ENCODE measurements at places on chromosomes 4 and X. TPM values are rescaled to one million over a fixed set of nuclear protein-coding genes. Genes with fewer than 3 reads are reported as not detected.

DNA sequence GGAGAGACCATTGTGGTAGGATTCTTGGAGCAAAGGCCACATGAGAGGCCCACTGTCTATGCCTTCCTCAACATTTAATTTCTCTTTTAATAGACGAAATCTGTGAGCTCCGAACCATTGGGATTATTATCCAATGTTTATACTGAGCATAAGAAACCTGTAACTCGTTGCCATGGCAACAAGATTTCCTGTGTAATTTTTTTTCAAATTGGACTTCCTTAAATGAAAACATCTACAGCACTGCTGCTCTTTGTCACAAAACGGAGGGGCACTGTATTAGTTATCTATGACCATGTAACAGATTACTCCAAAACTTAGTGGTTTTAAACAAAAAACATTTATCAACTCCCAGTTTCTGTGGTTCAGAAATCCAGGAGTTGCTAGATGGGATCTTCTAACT lies 38.7 kb downstream of the PPP1R2C start:
- H3K36me3 ChIP-seq: no peaks in the 10 kb centered on the region
- H3K4me1 ChIP-seq: no peaks in the 10 kb centered on the region
- H3K4me3 ChIP-seq: no peak overlapping the region
- no peak for DNase-seq

- H3K27me3 ChIP-seq: no peaks in the 10 kb centered on the region
- peak overlapping the region; percentile 92 for H3K4me3 ChIP-seq
- DNase-seq: no peak
- H3K27ac ChIP-seq: peak overlapping the region; percentile 93
- peaks cover 17% of the 10 kb centered on the region for H3K4me1 ChIP-seq
- H3K36me3 ChIP-seq: no peaks in the 10 kb centered on the region
Observed at GRCh38 chrX:110317061-110317819, 645 bp downstream of the AMMECR1 start.

DNA sequence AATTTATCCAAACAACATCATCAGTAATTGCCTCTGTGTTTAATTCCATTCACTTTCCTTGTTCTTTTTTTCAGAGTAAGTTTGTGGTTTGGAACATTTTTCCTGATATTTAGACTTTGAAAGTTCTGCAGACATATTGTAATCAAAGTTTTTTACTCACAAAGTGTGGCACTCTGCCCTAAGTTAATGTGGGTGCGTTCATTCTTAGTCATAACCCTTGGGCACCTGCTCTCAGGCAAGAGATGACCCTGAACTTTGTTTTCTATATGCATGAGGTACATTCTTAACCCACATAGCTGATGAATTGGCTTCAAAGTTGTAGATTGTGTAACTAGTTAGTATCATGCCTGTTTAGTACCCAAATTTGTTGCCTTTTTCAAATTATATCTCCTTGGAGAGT lies 424.3 kb downstream of the GRXCR1 start:
- H3K4me3 ChIP-seq: no peak overlapping the region
- H3K27me3 ChIP-seq: no peaks in the 10 kb centered on the region
- no peak for DNase-seq
- H3K27ac ChIP-seq: no peak overlapping the region
- no peaks in the 10 kb centered on the region for H3K36me3 ChIP-seq

DNA sequence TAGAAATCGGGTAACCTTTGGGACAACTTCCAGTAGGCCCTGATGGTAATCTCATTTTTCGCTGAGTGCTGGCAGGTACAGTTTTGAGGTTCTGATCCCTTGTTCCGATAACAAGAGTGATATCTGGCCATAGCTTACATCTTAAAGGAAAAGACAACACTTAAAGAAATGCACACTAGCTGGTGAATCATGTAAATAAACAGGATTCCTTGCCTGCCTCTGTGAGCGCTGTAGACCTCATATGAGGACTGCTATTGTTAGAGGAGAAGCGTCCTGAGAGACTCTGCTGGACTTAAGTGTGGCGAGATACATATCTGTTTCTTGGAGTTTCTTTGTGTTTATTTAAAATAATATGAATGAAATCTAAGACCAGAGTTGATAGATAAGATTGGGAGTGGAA lies 149.3 kb upstream of the SLC4A4 start:
- DNase-seq: no peak
- H3K36me3 ChIP-seq: no peaks in the 10 kb centered on the region
- H3K27ac ChIP-seq: no peak overlapping the region
- peaks cover 16% of the 10 kb centered on the region for H3K4me1 ChIP-seq
- no peak overlapping the region for H3K4me3 ChIP-seq

DNA sequence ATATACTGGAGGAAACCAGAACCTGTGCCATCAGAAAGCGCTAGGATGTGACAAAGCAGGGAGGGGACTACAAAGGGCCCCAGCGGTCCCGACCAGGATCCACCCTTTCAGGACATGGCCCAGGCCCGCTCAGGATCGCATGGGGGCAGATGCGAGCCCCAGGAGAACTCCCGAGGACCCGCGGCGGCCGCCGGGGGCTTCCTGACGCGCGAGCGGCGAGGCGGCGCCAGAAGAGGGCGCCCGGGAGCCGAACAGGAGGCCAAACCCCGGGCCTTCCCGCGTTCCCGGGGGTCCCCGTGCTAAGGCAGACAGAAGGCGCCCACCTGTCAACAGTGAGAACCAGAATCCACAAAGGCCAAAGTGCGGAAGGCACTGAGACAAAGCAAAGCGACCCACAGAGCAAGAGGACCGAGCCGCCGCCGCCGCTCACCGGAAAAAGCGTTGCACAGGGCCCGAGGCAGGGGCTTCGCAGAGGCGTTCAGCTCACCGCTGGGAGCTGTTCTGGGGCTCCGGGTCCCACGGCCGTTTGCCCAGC lies 7.3 kb upstream of the OPN1LW start:
- H3K27ac ChIP-seq: peak overlapping the region; percentile 94
- peaks cover 13% of the 10 kb centered on the region for H3K4me1 ChIP-seq
- peak; percentile 65 for DNase-seq
- no peaks in the 10 kb centered on the region for H3K36me3 ChIP-seq
- no peaks in the 10 kb centered on the region for H3K27me3 ChIP-seq

- H3K36me3 ChIP-seq: no peaks in the 10 kb centered on the region
- peaks cover 5% of the 10 kb centered on the region for H3K4me1 ChIP-seq
- H3K27me3 ChIP-seq: no peaks in the 10 kb centered on the region
- H3K4me3 ChIP-seq: no peak overlapping the region
Observed at GRCh38 chr4:184906480-184907097, 80.8 kb upstream of the ACSL1 start.

GRCh38 chrX:84907324-84907968 lies 96.2 kb upstream of the APOOL start:
- no peaks in the 10 kb centered on the region for H3K4me1 ChIP-seq
- H3K27ac ChIP-seq: no peak overlapping the region
- peaks cover 2% of the 10 kb centered on the region for H3K36me3 ChIP-seq
- no peaks in the 10 kb centered on the region for H3K27me3 ChIP-seq
- DNase-seq: no peak
- no peak overlapping the region for H3K4me3 ChIP-seq

- no peaks in the 10 kb centered on the region for H3K27me3 ChIP-seq
- DNase-seq: no peak
- H3K27ac ChIP-seq: no peak overlapping the region
- H3K36me3 ChIP-seq: no peaks in the 10 kb centered on the region
Observed at GRCh38 chr4:22233230-22233629, 282.6 kb downstream of the ADGRA3 start.

GRCh38 chr4:89509708-89510281 lies 202.2 kb upstream of the GPRIN3 start:
- H3K4me3 ChIP-seq: no peak overlapping the region
- no peak for DNase-seq

ADH1A gene
- total RNA-seq: not detected

DCAF4L1 gene
- 0.25 TPM for total RNA-seq

ZCCHC4 gene
- 11.4 TPM for total RNA-seq

FAM114A1 gene
- total RNA-seq: 0.50 TPM

Measured in T-helper 17 cell (primary cell).